ENCODE measurements at places on chromosomes 7 and 10.

GRCh38 chr7:108016841-108017775, 14.1 kb upstream of the LAMB1 start:
- DNase-seq = no peak

- DNase-seq = no peak
Observed at GRCh38 chr10:91090761-91091529, 129.5 kb upstream of the PCGF5 start.

- no peak for DNase-seq
Observed at GRCh38 chr7:45920502-45921380, at the start of gene IGFBP3. TSS of gene IGFBP3 (minus strand) at chr7:45921272. CDS start at chr7:45921140, 132 bp downstream.

- DNase-seq = no peak
Observed at GRCh38 chr10:44619975-44620374, 235.1 kb upstream of the CXCL12 start.

DNA sequence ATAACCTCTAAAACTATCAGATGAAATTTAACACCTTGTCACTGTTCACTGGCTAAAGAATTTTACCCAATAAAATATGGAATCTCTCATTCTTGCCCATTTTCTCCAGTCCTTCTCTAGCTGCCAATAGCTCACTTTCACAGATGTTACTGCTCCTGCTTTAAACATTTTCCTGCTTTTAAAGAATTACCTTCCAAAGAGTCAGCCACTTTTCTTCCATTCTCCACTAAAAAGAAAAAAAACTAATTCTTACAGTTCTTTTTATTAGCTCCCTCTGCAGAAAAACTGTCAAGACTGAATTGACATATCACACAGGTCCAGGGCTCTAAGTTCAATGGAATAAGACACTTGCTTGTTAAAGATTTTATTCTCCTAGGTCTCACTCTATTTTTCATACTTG, 114.8 kb downstream of the SFMBT2 start:
- no peak for DNase-seq

DNA sequence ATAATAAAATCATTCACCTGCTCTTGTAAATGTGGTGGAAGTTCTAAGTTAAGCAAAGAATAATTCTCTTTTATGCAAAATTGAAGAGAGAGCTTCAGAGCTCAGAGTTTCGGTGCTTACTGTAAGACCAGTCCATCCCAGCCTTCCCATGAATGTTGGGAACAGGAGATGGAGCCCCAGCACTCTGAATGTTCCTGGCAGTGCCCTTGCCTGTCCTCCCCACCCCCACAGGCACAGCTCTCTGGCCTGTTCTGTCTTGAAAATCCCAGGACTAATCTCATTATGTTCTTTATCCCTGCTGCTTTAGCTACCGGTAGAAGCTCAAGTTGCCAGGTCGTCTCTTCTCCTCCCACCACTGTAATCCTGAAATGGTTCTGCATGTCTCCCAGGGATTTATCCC, 29.1 kb upstream of the LHFPL3 start:
- no peak for DNase-seq

DNA sequence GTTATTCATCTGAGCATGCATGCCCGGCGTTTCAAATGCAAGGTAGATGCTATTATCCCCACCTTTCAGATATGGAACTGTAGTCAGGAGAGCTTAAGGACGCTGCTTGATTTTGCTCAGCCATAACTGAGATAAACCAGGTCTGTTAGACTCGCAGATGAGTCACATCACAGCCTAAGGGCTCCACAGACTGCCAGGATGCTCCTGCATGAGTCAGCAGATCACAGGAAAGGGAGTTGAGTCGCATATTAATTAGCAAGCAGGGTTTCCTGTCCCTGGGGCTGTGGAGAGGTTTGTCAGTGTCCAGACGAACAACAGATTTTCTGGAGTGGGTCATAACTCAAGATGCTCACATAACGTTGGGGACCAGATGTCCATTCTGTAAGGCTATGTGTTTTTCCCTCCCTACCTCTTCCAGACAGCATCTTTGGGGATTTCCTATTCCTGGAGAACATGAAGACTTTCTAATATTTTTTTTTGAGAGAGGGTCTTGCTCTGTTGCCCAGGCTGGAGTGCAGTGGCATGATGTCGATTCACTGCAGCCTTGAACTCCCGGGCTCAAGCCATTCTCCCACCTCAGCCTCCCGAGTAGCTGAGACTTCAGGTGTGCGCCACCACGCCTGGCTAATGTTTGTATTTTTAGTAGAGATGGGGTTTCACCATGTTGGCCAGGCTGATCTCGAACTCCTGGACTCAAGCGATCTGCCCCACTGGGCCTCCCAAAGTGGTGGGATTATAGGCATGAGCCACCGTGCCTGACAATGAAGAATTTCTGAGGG, 36.7 kb downstream of the PFKFB3 start:
- peak; percentile 40 for DNase-seq

DNA sequence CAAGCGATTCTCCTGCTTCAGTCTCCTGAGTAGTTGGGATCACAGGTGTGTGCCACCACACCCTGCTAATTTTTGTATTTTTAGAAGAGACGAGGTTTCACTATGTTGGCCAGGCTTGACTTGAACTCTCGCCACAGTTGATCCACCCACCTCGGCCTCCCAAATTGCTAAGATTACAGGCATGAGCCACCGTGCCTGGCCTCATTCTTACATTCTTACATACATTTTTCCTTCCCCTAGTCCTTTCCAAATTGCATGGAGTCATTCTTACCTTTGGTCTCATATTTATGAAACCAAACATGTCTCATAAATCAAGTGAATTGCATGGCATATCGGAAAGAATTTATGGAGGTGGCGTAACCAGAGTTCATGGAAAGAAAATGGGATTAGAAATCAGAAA, 148.5 kb downstream of the ANLN start:
- DNase-seq = no peak

DNA sequence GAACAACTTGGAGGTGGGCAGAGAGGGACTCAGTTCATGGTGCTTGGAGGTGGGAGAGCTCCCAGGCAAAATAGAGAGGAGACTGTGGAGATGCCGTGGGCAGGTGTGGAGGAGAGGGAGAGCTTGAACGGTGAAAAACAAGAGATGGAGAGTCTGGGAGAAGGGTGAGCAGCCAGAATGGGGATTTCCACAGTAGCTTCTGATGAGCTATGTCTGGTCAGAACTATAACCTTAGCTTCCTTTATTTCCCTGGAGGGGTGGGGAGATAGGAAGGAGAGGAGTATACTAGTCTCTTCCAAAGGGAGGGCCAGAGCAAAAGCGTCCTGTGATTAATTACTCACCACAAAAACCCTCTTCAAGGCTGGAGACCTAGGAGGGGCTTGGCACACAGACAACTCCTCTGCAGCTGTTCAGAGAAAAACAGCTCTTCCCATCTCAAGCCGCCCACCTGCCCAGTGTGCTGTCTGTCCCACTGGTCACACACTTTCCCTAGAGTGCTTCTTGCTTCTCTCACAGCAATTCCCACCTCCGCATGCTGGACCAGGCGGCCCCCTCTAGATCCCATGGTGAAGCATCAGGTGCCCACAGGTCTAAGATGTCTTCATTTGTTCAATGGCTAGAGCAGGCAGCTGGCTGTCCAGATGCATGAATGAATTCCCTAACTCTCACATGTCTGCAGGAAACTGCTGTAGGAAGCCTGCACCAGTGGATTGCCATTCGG, 41.9 kb downstream of the TAS2R41 start:
- no peak for DNase-seq

- no peak for DNase-seq
Observed at GRCh38 chr10:108404155-108404554, 1239.6 kb upstream of the SORCS1 start.

- no peak for DNase-seq
Observed at GRCh38 chr10:72879245-72879644, 14.3 kb upstream of the OIT3 start.

GRCh38 chr7:18693406-18693805, 197.9 kb downstream of the HDAC9 start:
- DNase-seq = no peak

- DNase-seq = no peak
Observed at GRCh38 chr10:46001187-46001756, 29.0 kb downstream of the TIMM23 start.

- no peak for DNase-seq
Observed at GRCh38 chr7:138917771-138918170, 63.4 kb downstream of the KIAA1549 start.

DNA sequence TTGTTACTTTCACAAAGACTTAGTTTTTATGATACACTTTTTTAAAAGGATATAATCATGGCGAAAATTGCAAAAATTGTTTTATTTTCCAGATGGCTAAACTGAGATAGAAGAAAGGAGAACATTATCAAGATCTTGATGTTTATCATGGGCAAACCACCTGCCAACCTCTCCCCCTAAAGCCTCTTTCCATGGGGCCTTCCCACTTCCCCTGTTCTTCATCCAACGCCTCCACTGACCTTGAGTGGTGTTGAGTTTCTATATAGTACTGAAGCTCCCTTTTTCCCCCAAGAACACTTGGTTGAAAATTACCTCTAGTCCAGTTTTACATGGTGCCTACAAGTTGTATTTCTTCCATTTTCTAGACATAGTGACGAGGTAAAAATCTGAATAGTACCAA, 5.0 kb downstream of the CREB3L2 start:
- DNase-seq = no peak

DNA sequence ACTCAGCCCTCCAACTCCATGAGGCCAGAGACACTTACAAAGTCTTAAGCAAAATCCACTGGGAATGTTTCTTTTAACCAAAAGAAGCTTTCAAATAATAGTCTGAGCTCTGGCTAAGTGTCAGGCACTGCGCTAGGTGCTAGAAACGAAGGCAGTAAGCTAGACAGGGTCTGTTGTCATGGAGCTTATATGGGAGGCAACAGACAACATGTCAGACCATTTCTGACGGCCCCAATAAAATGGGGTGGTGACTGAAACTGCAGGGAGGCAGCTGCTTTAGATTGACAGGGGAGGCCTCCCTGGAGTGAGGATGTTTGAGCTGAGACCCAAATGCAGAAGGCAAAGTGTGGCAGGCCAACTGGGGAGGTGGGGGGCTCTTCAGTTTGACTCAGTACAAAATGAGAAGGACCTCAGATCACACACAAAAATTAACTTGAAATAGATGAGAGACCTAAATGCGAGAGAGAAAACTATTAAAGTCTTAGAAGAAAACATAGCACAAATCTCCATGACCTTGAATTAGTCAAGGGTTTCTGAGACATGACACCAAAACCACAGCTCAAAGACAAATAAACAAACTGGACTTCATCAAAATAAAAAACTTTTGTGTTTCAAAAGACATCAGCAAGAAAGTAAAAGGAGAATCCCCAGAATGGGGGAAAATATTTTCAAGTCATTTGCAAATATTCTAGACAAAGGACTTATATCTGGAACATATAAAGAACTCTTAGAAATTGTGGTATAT, 40.6 kb downstream of the SH3PXD2A start:
- DNase-seq = no peak

GRCh38 chr10:131179361-131179760, 132.2 kb downstream of the TCERG1L start:
- no peak for DNase-seq

GRCh38 chr10:125462845-125463244, 220.1 kb downstream of the TEX36 start:
- no peak for DNase-seq

- no peak for DNase-seq
Observed at GRCh38 chr10:93593254-93593653, 7.8 kb downstream of the RBP4 start.

GRCh38 chr7:15581352-15581951, 19.6 kb upstream of the AGMO start:
- DNase-seq = no peak

DNA sequence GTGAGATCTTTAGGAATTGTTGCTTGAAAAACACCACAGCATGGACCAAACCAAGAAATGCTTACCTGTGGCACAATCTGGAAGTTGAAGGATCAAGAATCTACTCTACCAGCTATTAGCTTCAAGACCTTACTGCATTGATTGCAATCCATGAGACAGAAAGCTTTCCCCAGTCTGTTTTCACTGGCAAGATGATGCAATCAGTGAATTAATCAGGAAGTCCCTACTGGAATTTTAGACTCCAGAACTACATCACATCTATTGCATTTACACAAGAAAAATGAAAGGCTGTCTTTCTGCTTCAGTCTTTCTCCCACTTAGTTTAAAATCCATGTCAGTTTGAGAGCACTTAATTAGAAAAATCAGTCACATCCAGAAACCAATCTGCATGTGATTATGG, 191.7 kb downstream of the TFEC start:
- no peak for DNase-seq

DNA sequence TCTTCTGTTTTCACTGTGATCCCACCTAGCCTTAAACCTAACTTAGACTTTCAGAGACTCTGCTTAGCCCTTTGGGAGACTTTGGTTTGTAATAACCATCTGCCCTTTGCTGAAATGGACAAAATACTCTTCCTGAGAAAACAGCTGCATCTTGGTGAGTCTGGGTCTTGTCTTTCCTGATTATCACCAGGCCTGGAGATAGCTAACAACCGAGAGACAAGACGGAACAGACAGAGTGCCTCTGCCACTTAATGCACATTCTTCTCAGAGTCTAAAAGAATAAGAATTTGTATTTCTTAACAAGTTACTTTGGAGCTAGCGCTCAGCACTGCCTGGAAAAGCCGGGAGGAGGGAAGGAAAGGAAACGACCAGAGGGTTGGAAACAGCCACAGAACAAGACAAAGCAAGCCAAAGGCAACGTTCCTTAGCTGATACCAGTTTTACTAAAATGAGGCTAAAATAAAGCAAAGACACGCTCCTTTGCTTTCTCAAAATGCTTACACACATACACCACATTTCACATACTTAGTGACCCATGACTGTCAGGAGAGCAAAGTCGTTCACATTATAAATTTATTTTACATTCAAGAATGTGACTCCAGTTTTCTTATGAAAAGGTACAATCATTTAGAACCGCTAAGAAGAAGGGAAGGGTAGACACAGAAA, 70.3 kb upstream of the DGKI start:
- no peak for DNase-seq

GRCh38 chr7:152911922-152912321, 152.4 kb downstream of the ACTR3B start:
- DNase-seq = no peak

DNA sequence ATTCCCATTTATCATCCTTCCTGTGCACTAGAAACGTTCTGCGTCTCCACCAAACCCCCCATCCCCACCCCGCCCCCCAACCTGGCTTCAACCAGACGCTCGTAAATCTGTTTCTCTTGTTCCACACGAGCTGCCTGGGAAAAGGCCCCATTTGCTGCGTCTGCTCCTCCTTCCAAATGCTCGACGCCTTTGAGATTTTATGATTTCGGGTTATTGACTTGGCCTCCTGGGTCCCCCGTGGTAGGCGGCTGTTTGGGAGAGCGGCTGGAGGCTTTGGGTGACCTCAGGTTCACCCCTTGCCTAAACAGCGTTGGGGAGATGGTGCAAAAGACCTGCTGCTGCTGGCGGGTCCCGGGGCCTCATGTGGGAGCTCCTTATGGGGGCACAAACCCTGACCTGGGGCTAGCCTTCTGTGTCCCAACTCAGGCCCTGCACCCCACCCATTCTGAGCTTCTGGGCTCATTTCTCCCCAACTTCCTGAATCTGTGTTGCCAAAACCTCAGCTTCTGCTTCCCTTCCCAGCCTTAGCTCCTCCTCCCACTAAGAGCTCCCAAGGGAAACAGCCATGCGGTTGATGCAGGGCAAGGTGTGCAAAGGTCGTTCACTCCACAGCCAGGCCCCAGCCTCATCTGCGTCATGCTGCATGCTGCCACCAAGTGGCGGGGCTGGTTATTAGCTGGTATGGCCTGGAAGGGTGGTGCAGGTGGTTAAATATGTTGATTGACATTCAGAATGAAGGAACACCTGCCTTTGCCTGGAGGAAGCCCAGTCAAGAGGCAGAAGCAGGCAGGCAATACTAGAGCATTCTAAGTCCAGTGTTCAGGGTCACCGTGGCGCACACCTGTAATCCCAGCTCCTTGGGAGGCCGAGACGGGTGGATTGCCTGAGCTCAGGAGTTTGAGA, 49.1 kb upstream of the ELN start:
- no peak for DNase-seq
